ENCODE measurements at places on chromosomes 12 and 14.

GRCh38 chr12:129629901-129630300 is 273.9 kb downstream of the TMEM132D start:
- DNase-seq: no peak

DNA sequence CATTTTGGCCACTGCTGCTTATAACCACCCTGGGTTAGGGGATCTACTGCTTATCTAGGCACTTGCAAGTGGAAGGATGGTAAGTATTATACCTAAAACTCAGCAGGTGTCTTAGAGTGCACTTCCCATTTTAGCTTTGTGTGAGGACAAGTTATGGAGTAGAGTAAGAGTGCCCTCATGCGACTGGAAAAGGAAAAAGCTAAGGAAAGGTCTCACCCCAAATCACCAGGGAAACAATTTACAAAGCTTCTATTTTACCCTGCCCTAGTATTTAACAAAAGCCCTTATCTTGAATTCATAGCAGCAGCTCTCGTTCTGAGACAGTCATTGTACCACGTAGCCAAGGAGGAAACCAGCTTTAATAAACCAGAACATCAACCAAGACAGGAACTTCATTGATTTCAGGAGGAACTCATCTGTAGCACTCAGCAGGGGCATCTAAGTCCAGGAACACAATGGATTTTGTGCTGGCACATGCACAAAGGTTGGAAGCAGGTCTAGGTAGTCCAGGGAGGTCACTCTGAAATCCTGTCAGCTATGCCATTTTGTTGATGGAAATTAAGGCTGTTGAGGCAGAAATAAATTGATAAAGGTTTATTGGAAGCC is 2.9 kb downstream of the RDH12 start:
- peak; percentile 43 for DNase-seq

DNA sequence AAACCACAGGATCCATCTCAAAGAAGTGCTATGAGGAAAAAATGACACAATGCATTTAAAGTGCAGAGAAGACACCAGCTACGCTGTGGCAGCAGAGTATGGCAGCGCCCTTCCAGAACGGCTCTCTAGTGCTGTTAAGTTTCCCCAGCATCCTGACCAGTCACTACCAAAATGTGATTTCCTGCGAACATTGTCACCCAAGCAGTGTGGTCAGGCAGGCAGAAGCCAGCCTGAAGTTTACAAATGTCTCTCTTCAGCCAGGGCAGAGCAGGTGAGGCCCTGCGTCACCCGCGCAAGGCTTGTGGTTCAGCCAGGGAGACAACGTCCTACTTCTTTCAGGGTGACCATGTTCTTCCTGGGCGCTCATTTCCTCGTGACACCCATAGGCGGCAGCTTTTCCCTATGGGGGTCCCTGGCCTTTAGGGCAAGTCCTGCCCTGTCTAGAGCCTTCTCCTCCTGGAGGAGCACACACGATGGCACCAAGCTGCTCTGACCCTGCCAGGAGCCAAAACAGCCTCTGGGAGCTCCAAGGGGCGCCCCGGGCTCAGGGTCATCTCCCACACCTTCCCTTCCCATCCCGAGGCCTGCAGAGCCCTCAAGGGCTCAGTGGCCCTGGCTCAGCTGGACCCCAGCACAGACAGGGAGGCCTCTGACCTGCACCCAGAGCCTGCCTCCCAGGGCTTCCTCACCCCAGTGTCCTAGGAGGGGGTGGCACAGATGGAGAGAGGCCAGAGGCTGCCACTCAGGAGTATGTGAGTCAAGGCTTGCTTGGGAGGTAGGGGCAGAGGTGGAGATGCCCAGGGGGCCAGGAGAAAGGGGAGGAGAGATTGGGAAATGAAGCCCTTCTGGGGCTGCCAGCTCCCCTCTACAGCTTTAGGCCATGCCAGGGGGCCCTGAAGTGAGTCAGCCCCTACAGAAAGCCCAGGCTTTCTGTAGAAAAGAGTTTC is 41.9 kb downstream of the PSMA6 start:
- no peak for DNase-seq

- DNase-seq: no peak
These were observed 4.8 kb upstream of the DGLUCY start for GRCh38 chr14:91108941-91109611.

GRCh38 chr14:54798465-54799124 is 104.0 kb downstream of the GCH1 start:
- DNase-seq: no peak

- DNase-seq: no peak
These were observed 15.5 kb upstream of the TAC3 start for GRCh38 chr12:57031789-57032188.

- DNase-seq: no peak
These were observed 94.8 kb downstream of the SLC24A4 start for GRCh38 chr14:92417759-92418158.

DNA sequence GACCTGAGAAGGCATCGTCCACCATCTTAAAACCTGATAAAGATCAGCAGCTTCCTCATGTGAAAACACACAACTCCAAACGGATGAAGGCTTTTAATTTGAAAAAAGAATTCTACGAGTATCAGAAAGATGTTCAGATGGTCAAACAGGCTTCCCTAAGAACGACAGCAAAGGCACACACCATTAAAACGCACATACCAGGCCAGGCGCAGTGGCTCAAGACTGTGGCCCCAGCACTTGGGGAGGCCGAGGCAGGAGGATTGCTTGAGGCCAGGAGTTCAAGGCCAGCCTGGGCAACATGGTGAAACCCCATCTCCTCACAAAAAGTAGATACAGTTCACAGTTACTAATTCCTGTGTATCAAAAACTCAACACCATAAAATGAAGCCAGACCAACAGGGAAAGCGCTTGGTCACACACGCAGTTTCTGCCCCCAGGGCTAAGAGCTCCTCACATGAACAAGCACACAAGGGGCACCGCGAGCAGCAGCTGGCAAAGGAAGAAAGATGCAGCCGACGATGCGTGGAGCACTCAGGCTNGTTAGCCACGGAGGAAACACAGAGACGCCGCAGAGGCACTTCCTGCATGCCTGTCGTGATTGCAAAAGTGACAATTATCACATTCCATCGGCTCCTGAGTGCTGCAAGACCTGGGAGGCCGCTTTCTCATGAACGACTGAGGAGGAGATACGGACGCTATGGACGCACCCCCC is 78.0 kb downstream of the NOC4L start:
- DNase-seq: peak; percentile 60

GRCh38 chr14:105181549-105182295 is 610 bp upstream of the NUDT14 start:
- DNase-seq: no peak

DNA sequence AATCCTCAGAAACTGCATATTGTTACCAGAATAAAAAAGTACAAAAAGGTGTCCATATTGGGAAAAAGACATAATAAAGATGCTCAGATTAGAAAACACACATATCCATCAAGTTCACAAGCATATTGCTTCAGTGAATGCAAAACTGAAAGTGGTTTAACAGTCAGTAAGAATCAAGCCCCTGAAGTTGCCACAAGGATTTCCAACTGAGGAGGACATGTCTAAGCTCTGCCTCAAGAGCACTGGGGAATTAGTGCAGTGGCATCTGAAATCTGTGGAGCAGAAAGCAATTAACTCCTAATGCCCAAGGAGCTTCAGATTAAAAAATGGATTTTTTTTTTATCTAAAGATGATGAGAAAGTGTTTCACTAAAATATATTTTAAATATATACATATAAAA is 113.2 kb downstream of the DENND5B start:
- no peak for DNase-seq

DNA sequence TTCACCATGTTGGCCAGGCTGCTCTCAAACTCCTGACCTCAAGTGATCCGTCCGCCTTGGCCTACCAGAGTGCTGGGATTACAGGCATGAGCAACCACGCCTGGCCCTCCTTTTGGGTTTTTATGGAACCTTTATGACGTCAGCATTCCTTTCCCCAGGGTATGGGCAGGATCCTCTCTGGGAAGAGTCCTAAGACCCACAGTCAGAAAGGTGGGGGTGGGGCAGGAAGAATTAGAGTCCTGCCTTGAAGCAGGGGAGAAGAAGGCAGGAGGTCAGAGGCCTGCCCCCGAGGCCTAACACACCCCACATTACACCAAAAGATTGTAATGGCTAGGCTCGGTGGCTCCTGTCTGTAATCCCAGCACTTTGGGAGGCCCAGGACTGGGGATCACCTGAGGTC is 30.8 kb upstream of the CDK17 start:
- no peak for DNase-seq

- DNase-seq: no peak
These were observed 188.2 kb downstream of the NAV3 start for GRCh38 chr12:78018939-78019338.

GRCh38 chr12:117042862-117043261 is 56.4 kb downstream of the TESC start:
- DNase-seq: no peak

DNA sequence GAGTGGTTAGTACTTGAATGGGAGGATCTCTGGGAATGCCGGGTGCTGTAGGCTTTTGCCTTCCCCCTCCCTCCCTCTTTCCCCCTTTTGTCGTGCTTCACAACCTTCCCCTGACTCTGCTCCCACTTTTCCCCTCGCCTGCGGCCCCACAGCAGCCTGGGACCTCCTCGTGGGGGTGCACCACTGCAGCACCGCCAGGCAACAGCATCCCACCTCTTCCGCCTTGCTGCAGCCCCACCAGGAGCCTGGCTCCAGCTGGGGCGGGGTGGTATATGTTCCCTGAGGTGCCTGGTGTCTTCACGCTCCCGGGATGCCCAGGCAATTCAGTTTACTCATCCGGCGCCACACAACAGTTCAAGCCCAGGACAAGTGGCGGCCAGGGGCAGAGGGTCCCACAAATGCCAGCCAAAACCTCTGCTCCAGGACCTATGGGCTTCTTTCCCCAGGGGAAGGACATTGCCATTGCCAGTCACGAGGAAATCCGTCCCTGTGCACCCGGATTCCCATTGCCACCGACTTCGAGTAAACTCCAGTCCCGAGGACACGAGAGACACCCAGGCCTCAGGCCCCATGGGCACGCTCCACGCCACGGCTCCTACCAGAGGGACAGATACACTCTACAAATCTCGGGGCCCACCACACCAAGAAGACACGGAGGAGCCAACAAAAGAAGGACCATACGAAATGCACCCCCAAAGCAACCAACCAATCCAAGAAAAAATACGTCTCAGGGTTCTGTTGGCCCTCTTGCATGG is 181.7 kb downstream of the ALG10 start:
- DNase-seq: no peak

GRCh38 chr12:92301356-92301755 is 155.7 kb upstream of the BTG1 start:
- DNase-seq: no peak

GRCh38 chr12:47715877-47716548 is 9.3 kb downstream of the ENDOU start:
- no peak for DNase-seq
